ENCODE measurements at places on chromosomes 7 and 10.
A peak's percentile ranks its signal among the peaks of the same experiment; 100 is the strongest.

GRCh38 chr7:101882595-101883564, 65.5 kb downstream of the CUX1 start:
- DNase-seq, result peak; percentile 70

DNA sequence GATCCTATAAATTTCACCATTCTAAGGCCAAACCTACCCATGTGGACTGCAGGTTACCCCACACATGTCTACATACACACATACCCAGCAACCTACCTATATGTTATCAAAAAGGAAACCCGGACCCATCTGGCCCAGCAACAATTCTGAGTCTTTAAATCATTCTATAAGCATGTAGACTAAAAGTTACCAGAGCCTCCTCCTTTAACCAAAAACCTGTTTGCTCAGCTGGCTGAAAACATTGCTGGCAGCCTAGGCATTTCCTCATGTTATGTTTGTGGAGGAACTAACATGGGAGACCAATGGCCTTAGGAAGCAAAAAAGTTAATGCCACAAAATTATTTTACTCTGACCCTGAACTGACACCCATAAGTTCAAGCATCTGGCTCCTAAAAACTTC, 5.3 kb upstream of the ADCK2 start:
- no peak for DNase-seq

GRCh38 chr7:96235281-96235680, 86.6 kb downstream of the SLC25A13 start:
- no peak for DNase-seq

DNA sequence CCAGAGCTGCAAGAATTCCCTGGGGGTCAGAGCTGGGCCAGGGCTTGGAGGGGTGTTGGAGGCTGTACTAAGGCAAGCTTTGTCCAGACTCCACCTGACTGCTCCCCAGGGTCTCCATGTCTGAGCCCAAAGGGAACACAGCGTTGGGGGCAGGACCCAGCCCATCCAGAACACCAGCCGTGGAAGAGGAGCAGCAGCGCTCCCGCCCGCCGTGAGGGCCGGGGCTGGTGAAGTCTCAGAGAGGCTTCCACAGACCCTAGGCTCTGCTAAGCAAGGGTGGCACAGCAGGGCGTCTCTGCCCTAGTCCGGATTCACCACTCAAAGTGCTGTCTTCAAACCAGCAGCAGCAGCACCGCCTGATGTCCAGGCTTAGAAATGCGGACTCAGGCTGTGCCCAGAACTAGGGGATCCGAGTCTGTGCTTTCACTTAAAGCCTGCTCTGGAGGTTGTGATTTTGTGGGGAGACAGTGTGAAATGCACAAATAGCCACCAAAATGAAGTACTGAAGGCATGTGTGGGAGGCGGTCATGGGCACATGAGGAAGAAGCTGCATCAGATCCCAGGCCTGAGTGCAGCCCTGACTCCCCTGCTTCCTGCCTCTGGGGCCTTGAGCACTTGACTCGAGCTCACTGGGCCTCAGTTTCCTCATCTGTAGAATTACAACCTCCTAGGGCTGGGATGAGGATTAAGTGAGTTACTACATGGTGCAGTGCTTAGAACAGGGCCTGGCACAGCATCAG, 16.6 kb upstream of the AQP1 start:
- DNase-seq, result no peak

- DNase-seq, result no peak
These were observed 28.8 kb upstream of the GNAI1 start for GRCh38 chr7:80105701-80106408.

- no peak for DNase-seq
These were observed 709 bp upstream of the NIPSNAP2 start for GRCh38 chr7:55963584-55964168.

DNA sequence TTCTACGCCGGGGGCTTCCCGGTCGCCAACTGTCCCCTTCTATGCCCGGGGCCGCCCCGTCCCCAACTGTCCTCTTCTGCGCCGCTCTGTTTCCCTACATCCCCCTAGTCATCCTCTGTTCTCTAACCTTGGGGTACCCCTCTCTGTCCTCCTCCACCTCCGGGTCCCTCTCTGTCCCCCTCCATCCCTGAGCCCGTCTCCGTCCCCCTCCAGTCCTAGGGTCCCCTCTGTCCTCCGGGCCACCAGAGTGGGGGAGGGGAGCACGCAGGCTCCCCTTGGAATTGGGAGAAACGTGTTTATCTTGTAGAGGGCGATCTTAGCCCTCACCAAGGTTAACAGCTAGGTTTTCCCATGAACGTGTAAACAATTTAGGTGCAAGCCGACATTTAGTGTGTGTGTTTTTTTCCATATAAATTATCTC, 852 bp upstream of the KLF6 start:
- peak; percentile 23 for DNase-seq

DNA sequence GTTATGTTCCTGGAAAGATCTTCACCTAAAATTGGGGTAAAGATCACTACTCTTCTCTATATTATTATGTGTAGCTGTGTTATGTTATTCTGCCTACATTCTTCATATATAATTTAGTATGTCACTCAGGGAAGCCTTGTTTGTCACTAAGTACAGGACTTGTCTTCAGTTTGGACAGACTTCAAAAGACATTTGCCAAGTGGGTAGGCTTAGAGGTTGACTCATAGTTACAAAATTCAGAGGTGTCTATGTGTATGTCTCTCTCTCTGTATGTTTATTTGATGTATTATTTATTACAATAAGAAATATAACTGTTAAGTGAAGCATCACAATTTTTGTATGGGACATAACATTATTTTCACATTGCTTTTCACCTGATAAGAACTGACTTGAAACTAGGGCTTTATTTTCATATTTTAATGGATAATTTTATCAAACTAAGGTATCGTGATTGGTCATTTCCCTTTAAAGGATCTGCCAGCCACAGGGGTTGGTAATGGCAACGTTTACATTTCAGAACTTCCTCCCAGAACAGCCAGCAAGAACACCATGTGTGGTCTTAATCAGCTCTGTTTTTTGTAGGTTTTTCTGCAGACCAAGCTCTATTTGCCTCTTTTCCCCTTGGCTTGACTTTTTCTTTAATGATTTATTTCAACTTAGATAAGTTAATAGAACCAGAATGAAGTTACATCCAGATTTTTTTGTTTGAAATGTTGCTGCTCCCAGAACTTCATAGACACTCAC, 262.1 kb upstream of the CACNA2D1 start:
- no peak for DNase-seq

- DNase-seq, result no peak
These were observed 480.0 kb downstream of the GALNT17 start for GRCh38 chr7:71611986-71612385.

GRCh38 chr7:22332461-22332870, 24.5 kb downstream of the RAPGEF5 start:
- no peak for DNase-seq

DNA sequence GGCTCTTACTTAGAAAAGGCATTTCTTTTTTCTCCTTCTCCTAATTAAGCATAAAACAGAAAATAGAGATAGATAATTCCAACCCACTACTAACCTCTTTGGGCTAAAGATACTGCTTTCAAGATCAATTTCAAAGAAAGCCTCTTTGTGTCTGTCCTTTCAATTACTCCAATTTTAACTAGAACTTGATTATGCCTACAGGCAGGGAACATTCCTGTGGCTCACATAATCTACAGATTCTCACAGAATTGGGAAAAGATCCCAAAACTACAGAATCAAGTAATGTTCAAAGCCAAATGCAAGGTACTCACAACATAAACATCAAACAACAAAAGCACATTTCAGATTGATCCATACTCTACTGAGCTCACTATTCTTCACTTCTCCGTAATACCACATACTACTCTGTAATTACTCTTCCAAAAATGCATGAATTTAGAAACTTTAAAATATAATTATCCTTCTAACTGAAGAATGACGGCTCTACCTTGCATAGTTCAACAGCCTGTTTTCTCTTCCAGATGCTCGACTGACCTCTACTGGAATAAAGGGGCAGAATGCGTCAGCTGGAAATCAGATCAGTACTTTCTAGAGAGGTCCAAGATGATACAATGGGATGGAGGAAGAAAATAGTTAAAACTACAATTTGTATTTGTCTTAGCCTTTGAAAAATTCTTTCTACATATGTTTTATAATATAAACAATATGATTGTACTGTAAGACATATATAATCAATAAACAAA, 3.9 kb downstream of the MTERF1 start:
- no peak for DNase-seq

DNA sequence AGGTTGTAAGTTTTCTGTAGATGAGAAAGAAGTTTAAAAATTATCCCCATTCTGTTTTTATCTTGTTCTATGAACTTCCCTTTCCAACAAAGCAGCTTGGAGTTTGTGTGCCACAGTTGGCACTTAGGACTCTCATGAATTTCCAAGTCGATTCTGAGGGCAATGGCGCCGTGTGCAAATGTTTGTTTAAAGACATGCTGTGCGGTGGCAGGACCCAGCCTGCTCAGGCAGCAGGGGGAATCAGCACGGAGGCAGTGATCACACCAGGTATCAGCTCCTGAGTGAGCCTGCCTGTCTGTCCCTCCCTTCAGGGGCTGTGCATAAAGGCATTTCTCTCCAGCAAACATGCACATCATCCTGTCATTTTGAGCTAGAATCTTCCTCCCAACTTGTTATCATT, 109.8 kb upstream of the WDR11 start:
- peak; percentile 50 for DNase-seq

GRCh38 chr7:128234476-128235026, 6.5 kb upstream of the LEP start:
- no peak for DNase-seq

- DNase-seq, result no peak
These were observed 153.5 kb downstream of the ELFN1 start for GRCh38 chr7:1823376-1824150.

GRCh38 chr10:62000037-62000603, 98.6 kb downstream of the ARID5B start:
- no peak for DNase-seq

- DNase-seq, result peak; percentile 82
These were observed 115.6 kb downstream of the TSPAN12 start for GRCh38 chr7:120742372-120742771.

DNA sequence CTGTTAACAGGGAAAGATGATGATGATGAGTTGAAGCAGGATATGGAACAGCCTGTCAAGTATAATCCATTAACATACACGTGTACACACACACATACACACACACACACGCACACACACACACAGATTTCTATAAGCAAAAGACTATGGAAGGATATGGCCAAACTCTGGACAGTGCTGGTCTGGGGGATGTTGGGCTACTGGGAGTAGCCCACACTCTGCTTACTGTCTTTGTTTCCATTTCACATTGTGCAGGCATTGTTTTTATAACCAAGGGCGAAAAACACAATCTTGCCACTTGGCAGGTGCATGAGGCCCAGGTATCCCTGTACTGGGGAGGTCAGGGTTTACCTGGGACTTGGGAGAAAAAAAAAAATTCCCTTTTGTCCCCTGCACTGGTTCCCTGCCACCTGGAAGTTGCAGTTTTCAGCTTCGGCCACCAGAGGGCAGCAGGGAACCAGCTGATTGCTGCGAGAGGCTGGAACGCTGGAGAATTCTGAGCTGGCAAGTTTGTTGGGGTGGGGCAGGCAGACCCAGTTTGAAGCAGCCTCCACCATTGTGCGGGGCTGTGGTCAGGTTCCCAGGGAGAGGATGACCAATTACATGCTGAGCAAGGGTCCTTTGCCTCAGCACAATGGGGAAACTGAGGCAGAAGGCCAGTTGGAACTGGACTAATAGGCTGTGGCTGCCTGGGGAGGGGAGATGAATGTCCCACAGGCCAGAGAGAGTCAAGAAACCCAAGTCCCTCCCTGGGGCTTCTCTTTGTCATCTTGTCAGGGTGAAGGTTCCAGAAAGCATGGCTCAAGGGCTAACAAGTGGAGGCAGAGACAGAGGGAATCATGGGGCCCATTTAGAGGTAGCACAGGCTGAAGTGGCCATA, 27.3 kb downstream of the PPIF start:
- peak; percentile 0 for DNase-seq

DNA sequence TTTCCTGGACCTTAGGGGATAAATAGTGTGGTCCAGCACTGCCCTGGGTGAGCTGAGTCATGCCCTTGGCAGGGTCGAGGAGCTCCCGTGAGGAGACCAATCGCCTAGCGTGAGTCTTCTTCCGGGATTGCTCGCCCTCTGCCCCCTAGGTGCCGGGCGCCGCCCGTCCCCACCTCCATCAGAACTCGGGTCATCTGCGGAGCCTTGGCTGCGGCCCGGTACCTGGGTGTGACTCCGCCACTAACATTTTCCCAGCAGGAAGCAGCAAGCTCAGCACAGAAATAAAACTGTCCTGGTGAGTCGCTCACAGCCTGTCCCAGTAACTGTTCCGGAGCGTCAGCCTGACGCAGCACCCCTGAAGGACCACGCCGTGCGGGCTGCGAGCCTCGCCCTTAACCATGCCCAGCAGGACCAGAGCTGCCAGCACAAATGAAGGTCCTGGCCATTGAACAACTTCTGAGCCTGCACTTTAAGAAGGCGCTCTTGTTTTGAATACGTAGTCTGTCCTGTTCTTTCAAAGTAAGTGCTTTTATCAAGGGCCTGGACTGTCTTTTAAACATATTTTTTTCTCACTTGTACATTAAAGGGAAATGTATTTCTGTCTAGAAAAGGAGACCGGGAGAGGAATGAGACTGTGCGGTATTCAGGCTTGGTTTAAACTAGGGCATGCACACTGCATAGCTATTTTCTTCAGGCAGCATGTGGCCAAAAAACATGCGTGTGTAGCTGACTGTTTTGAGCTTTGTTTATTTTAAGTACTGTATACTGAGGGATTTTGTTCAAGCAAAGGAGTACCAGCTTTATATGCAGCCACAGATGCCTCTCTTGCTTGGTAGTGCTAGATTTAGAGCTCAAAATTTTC, 136.7 kb downstream of the HECW1 start:
- DNase-seq, result no peak

- DNase-seq, result no peak
These were observed 272.2 kb upstream of the YAE1 start for GRCh38 chr7:39294022-39294421.

GRCh38 chr7:106059556-106059955, 52.6 kb downstream of the SYPL1 start:
- DNase-seq, result no peak
